ENCODE measurements at places on chromosomes 1 and 21.

GRCh38 chr1:175804561-175804960, 61.2 kb upstream of the TNR start:
- no peak for DNase-seq

DNA sequence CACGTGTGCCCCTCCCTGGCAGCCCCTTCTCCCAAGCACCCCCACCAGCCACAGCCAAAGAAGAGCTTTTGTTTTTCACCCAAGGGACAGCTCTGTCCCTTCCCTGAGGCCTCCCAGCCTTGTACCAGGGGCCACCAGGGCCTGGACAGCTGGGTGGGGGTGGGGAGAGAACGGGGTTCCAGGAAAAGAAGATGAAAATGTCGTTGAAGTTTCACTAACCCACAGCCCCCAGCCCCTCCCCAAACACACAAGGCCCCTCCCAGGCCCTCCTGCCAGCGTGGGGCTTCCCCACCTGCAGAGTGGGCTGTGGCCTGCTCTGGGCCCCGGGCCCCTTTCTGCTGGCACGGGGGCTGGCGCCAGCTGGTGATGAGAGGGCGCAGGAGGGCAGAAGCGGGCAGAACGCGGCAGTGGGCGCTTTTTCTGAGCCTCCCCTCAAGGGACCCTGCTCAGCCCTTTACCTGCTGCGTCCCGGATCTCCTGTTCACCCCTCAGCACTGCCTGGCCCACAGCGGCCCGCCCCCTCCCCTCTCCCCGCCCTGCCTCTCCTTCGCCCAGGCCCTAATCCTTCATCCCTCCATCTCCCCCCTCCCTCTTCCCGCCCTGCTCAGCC, 5.5 kb upstream of the ANKRD65 start:
- DNase-seq: peak; percentile 10

DNA sequence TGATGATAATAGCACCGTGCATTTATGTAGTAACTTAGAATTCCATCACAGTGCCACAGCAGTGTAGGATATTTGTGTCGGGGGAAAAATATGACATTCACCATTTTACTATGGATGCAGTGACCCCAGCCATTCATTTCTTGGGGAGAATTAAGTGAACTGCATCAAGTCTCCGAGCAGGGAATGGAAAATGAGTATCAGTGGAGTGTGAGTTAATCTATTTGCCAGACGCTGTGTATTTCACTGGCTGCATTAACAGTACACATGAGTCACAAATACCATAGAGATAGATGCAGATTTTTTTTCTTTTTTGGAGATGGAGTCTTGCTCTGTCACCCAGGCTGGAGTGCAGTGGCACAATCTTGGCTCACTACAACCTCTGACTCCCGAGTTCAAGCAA, 33.8 kb upstream of the SLC45A1 start:
- no peak for DNase-seq

- no peak for DNase-seq
Observed at GRCh38 chr1:25587290-25587689, 29.3 kb upstream of the MAN1C1 start.

DNA sequence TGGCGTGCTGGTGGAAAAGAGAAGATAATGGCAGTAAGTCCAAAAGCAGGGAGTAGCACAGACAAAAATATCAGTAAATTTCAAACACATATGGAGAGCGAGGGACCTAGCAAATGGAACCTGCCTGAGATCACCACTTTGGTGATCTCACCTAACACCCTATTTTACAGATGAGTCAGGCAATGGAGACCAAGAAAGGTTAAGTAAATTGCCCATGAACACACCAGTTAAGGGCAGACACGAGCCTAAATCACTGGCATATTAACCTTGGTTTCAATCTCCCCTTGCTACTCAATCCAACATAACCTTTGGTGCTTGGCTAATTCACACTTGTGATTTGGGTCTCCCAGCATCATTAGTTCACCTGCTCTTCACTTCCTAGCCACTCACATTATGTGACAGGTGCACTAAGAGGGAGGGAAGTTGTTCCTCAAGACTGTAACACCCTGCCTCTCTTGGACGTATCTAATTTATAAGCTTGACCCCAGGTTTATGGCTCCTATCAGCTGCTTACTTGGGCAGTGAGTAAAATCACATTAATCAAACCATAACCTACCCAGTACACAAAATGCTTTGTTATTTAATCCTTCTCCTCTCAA, 11.5 kb downstream of the ZNF697 start:
- DNase-seq: no peak
